ENCODE measurements at places on chromosomes 1 and 21. TPM values are rescaled to one million over a fixed set of nuclear protein-coding genes. Genes with fewer than 3 reads are reported as not detected.

PDZK1IP1 gene
- total RNA-seq: not detected

- no peaks in the 10 kb centered on the region for H3K27me3 ChIP-seq
- DNase-seq: no peak
- no peak overlapping the region for H3K4me3 ChIP-seq
Observed at GRCh38 chr1:17878837-17879236, 123.7 kb downstream of the ACTL8 start.

GRCh38 chr1:170503665-170504064 is 28.3 kb upstream of the GORAB start:
- no peak overlapping the region for H3K4me3 ChIP-seq
- peaks cover 31% of the 10 kb centered on the region for H3K27me3 ChIP-seq
- no peak overlapping the region for H3K27ac ChIP-seq
- no peaks in the 10 kb centered on the region for H3K4me1 ChIP-seq
- DNase-seq: no peak

FCGR3A gene
- total RNA-seq: 0.38 TPM

AMY2A gene
- total RNA-seq: not detected

DNA sequence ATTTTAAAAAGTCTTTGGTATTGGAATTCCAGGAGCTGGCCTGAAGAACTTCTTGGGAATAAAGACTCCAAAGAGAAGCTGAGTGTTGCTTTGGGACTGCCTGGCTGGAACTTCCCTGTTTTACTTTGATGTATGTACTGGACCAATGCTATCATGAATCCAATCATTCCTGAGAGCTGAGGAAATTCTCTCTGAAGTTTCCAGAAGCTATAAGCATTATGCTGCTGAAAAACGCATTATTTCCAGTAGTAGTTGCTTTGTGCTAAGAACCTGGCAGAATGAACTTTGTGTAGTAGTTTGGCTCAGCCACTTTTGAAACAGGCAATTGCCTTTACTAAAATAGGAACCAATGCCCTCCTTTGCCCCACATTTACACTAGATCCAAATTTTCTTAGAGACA is 260.7 kb downstream of the HLX start:
- no peak for DNase-seq
- H3K4me3 ChIP-seq: no peak overlapping the region
- peaks cover 6% of the 10 kb centered on the region for H3K27me3 ChIP-seq
- no peaks in the 10 kb centered on the region for H3K4me1 ChIP-seq

DNA sequence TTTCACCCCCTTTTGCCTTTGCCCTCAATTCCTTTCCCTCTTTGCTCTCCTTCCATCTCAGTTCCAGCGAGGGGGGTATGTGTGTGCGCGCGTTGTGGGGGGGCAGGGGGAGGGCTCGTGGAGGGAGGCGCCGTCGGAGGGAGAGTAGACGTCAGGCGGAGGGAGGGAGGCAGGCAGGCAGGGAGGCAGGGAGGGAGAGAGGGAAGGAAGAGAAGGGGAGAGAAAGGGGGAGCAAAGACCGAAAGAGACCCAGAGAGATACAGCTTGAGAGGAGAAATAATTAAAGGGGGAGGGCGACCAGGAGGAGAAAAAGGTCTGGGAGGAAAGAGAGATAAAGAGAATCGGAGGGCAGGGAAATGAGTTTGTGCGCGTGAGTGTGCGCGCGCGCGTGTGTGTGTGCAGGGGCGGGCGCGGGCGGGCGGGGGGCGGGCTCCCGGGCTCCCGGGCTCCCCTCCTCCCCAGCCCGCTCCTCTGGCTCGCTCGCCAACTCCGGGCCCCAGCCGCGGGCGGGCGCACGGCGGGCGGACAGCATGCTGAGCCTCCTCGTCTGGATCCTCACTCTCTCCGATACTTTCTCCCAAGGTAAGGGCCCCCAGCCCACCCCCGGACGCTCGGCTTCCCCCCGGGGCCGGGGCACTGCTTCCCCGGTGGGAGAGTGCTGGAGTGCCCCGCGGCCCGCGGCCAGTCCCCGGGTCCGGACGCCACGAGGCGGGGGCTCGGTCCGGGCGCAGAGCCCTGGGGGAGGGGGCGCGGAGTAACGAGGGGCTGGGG is at the start of gene KIRREL1:
KIRREL1 (plus strand) TSS at position 499 of the 771 bp plus-strand sequence; CDS start at position 531, 32 bp downstream.
- peaks cover 11% of the 10 kb centered on the region for H3K4me1 ChIP-seq
- peak within 1 kb of the TSS; percentile 82 for H3K4me3 ChIP-seq
- DNase-seq: no peak
- peaks cover 40% of the 10 kb centered on the region for H3K27me3 ChIP-seq
- H3K36me3 ChIP-seq: no peaks in the 10 kb centered on the region
- H3K27ac ChIP-seq: no peak within 1 kb of the TSS

DNA sequence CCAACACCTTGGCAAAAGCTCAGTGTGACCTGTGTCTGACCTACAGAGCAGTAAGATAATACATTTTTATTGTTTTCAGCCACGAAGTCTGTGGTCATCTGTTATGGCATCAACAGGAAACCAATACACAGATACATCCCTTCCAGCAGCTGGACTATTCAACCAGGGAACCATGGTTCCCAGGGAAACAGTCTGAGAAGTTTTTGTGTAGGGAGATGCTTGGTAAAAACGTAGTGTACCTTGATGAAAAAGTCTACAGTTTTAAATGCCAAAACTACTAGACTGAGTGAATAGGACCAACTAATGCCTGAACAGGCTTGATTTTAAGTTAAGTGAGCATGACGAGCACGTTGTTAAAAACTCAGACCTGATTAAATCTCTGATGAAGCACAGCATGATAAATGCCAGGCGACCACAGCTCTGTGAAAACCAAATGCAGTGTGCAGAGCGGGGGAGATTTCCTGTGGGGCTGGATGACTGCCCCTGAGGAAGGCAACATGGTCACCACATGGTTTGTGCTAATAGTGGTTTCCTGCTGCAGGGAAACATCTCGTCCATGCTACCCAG is 228.9 kb downstream of the TNR start:
- H3K4me1 ChIP-seq: peaks cover 5% of the 10 kb centered on the region
- no peak overlapping the region for H3K4me3 ChIP-seq
- H3K27ac ChIP-seq: no peak overlapping the region
- peak; percentile 18 for DNase-seq

C1orf105 gene
- not detected for total RNA-seq

- H3K4me3 ChIP-seq: no peak overlapping the region
- no peaks in the 10 kb centered on the region for H3K4me1 ChIP-seq
- H3K27ac ChIP-seq: no peak overlapping the region
- H3K27me3 ChIP-seq: peaks cover 36% of the 10 kb centered on the region
- no peak for DNase-seq
Observed at GRCh38 chr1:210908257-210908656, 225.7 kb downstream of the KCNH1 start.

PYCR2 gene
- 152 TPM for total RNA-seq

- DNase-seq: no peak
- H3K27ac ChIP-seq: no peak overlapping the region
- peaks cover 95% of the 10 kb centered on the region for H3K4me1 ChIP-seq
- H3K36me3 ChIP-seq: no peaks in the 10 kb centered on the region
- H3K4me3 ChIP-seq: peak overlapping the region; percentile 40
Observed at GRCh38 chr1:64894438-64895196, 71.7 kb downstream of the JAK1 start.

GRCh38 chr1:206025283-206025820 is 1.7 kb upstream of the CTSE start:
- no peak for DNase-seq
- H3K36me3 ChIP-seq: no peaks in the 10 kb centered on the region
- peaks cover 8% of the 10 kb centered on the region for H3K4me1 ChIP-seq
- H3K27ac ChIP-seq: no peak overlapping the region
- no peak overlapping the region for H3K4me3 ChIP-seq

GRCh38 chr1:54701996-54702395 is 13.7 kb upstream of the TTC4 start:
- H3K27ac ChIP-seq: no peak overlapping the region
- H3K36me3 ChIP-seq: no peaks in the 10 kb centered on the region
- no peak overlapping the region for H3K4me3 ChIP-seq
- H3K27me3 ChIP-seq: peaks cover 15% of the 10 kb centered on the region

RCSD1 gene
- total RNA-seq: 69.5 TPM

SERINC2 gene
- 0.31 TPM for total RNA-seq

LCE2C gene
- not detected for total RNA-seq

HES3 gene
- not detected for total RNA-seq

GRCh38 chr21:45947716-45948255 is 33.8 kb upstream of the COL6A1 start:
- no peak overlapping the region for H3K27ac ChIP-seq
- H3K4me1 ChIP-seq: no peaks in the 10 kb centered on the region
- no peaks in the 10 kb centered on the region for H3K36me3 ChIP-seq
- H3K27me3 ChIP-seq: peaks cover 6% of the 10 kb centered on the region

OR10Z1 gene
- not detected for total RNA-seq

- no peak overlapping the region for H3K4me3 ChIP-seq
- peaks cover 24% of the 10 kb centered on the region for H3K4me1 ChIP-seq
Observed at GRCh38 chr1:91744953-91745639, 140.9 kb downstream of the TGFBR3 start.

- H3K4me3 ChIP-seq: no peak overlapping the region
- no peaks in the 10 kb centered on the region for H3K27me3 ChIP-seq
- no peak overlapping the region for H3K27ac ChIP-seq
- DNase-seq: no peak
- H3K36me3 ChIP-seq: no peaks in the 10 kb centered on the region
Observed at GRCh38 chr1:15703562-15703961, 19.4 kb downstream of the PLEKHM2 start.

DNA sequence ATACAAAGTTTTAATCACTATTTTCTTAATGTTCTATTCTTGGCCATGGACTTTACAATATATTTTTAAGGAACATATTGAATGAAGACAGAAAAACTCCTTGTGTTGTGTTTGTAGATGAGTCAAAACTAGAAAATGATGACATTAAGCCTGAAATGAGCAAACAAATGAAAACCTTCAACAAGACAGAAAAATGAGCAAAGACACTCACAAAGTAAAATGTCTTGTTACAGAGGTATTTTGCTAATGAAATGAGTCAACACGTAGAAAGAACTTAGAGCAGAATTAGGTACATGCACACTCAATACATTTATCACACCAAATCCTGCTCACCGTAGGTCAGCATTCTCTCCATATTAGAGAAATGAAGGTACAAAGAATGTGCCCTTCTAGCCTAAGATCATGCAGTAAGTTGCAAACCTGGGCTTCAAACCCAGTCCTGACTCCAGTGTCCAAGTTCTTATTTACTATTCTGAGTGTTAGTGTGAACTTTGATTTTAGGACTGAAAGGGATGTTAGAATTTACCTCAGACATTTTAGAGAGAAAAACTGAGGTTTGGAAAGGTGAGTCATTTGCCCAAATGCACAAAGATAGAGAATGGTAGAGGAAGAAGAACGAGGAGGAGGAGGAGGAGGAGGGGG is 133.9 kb upstream of the SGIP1 start:
- H3K27me3 ChIP-seq: no peaks in the 10 kb centered on the region
- H3K27ac ChIP-seq: peak overlapping the region; percentile 91
- peak; percentile 20 for DNase-seq
- no peaks in the 10 kb centered on the region for H3K36me3 ChIP-seq

DNA sequence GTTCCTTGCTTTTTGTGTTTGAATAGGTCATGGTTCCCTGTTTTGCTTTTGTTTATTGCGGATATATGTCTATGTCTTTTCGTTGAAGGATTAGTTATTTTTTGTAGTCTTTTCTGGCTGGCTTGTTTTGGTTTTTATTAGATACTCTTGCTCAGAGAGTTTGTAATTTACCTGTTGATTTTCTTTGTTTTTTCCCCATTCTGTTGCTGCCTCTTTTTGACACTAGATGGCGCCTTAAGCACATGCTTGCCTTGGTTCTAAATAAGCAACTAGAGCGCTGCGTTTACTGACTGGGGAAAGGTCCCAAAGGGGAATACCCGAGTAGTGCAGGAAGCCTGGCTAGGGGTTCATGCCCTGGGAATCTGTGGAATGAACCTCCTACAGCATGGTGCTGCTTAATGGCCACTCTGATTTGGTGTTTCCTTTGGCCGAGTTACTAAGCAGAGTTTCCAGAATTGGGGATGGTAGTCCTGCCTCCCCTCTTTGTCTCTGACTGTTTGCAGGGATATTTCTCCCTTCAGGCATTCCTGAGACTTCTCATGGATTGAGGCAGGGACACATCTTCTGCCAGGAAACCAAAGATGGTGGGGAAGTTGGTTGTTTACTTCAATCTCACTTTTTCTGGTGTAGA is 143.2 kb downstream of the PTPRU start:
- no peak overlapping the region for H3K27ac ChIP-seq
- peaks cover 26% of the 10 kb centered on the region for H3K27me3 ChIP-seq
- no peak for DNase-seq

- peak overlapping the region; percentile 90 for H3K27ac ChIP-seq
- H3K27me3 ChIP-seq: no peaks in the 10 kb centered on the region
- DNase-seq: peak; percentile 34
- H3K4me1 ChIP-seq: peaks cover 95% of the 10 kb centered on the region
- peak overlapping the region; percentile 78 for H3K4me3 ChIP-seq
Observed at GRCh38 chr1:89657886-89658285, 25.0 kb downstream of the LRRC8C start.

DNA sequence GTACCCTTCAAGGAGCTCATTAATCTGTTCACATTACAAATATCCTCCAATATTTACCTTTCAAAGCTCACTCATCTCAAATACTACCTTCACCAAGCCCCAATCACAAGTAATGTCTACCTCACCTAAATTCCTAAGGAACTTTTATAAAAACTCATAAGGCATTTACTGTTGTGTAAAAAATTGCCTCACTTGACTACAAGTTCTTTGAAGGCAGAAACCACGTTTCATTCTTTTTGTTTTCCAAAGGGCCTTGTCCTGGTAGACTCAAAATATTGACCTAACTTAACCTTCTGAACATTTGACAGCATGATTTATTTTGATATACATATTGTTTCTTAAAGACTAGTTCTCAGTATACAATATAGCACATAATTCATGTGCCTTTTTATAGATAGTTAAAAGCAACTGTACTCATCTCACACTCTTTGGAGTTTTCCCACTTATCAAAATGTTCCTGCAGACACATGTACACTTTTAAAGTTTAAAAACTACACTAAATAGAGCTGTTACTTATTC is 2.5 kb downstream of the USP33 start:
- DNase-seq: no peak
- H3K4me1 ChIP-seq: peaks cover 40% of the 10 kb centered on the region
- peak overlapping the region; percentile 6 for H3K27ac ChIP-seq
- H3K27me3 ChIP-seq: no peaks in the 10 kb centered on the region

DNA sequence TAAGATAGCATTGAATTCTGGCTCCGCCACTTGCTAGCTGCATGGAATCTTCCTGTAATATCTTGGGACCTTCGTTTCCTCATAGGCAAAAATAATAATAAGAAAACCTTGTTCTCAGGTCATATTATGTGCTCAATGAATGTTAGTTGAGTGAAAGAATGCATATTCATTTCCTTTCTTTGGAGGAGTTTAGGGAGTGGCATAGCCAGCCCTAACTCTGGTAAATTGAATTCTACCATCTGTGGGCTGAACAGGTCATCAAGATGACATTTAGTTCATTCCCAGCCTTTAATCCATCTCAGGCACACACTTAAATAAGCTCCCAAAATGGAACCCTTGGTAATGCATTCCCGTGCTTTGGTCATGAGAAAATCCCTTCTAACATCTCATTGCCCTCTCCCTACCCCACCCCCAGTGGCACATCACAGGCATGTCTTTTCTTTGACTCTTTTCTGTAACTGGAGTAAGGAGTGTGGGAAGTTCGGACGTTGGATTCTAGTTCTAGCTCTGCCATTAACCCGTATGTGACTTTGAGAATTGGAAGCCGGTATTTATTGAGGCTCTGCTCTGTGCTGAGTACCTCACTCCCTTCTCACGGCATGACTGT is 13.2 kb upstream of the MYOG start:
- H3K27me3 ChIP-seq: no peaks in the 10 kb centered on the region
- H3K27ac ChIP-seq: no peak overlapping the region
- DNase-seq: no peak
